ENCODE measurements at places on chromosomes 3 and 15. TPM values are rescaled to one million over a fixed set of nuclear protein-coding genes. Genes with fewer than 3 reads are reported as not detected.

Gene GP5
- total RNA-seq = not detected

Gene TRANK1
- 6.6 TPM for total RNA-seq

Gene LRRC2
- total RNA-seq = 114 TPM

DNA sequence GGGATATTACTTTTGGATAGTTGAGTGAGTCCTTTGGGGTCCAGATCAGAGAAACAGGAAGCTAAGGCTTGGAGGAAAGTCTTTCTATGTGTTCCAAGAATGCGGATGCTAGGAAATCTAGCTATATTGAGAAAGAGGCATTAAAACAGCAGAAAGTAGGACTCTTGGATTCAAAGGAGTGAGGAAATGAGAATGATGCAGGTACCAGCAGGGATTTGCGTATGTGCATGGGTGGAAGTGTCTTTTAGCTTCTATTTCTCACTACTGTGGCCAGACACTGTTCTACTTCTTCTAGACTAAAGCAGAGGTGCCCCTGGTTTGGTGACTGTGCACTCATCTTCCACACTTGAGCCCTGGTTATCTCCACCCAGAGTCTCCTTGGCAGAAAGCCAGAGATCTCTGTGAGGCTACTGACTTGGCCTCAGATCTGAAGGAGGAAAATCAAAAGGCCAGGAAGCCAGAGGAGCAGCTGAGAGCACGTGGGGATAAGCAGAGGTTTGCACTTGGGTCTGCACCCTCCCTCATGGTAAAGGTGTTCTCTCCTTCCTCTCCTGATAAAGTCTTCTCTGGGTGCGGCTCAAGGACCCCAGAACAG lies 44.3 kb downstream of the ATP2B2 start:
- DNase-seq = no peak

GRCh38 chr3:23312866-23313265 lies 109.7 kb downstream of the UBE2E2 start:
- no peak for DNase-seq
